ENCODE measurements at places on chromosomes 6 and 20. TPM values are rescaled to one million over a fixed set of nuclear protein-coding genes. Genes with fewer than 3 reads are reported as not detected.

NMBR gene
- total RNA-seq, result not detected

PCSK2 gene
- not detected for total RNA-seq

MUC21 gene
- not detected for total RNA-seq

CD83 gene
- total RNA-seq, result 4.9 TPM

HUS1B gene
- total RNA-seq, result not detected

DNMT3B gene
- 1.2 TPM for total RNA-seq

FAM209B gene
- total RNA-seq, result not detected

CDH26 gene
- not detected for total RNA-seq

HFE gene
- total RNA-seq, result 8.7 TPM

HDGFL1 gene
- total RNA-seq, result not detected

ZC3H12D gene
- 0.12 TPM for total RNA-seq

RPS6KA2 gene
- 122 TPM for total RNA-seq

HLA-G gene
- total RNA-seq, result not detected

RFX6 gene
- not detected for total RNA-seq

LY6G6F gene
- not detected for total RNA-seq

KCNQ2 gene
- not detected for total RNA-seq

RAET1G gene
- 0.82 TPM for total RNA-seq

MUCL3 gene
- total RNA-seq, result not detected

CNKSR3 gene
- 6.0 TPM for total RNA-seq

TUBB1 gene
- not detected for total RNA-seq

MRPL18 gene
- total RNA-seq, result 67.7 TPM

ENPP4 gene
- total RNA-seq, result 1.4 TPM

EIF2S2 gene
- total RNA-seq, result 116 TPM

VGLL2 gene
- total RNA-seq, result not detected

BLCAP gene
- total RNA-seq, result 52.5 TPM

FRK gene
- total RNA-seq, result 1.2 TPM

RIPK1 gene
- 10.6 TPM for total RNA-seq

MICAL1 gene
- 41.2 TPM for total RNA-seq

ZNF165 gene
- total RNA-seq, result under 0.01 TPM

CD93 gene
- 4.9 TPM for total RNA-seq

MATN4 gene
- total RNA-seq, result not detected

FOXP4 gene
- 5.5 TPM for total RNA-seq

OOEP gene
- 0.23 TPM for total RNA-seq

RAMACL gene
- 0.23 TPM for total RNA-seq

AVP gene
- not detected for total RNA-seq

LPA gene
- total RNA-seq, result not detected

TBCC gene
- 38.2 TPM for total RNA-seq

TTBK1 gene
- total RNA-seq, result not detected

TTLL9 gene
- total RNA-seq, result not detected

MUC22 gene
- total RNA-seq, result not detected

ID4 gene
- 3.1 TPM for total RNA-seq

PKIB gene
- 2.6 TPM for total RNA-seq
